ENCODE measurements at places on chromosomes 4 and X. TPM values are rescaled to one million over a fixed set of nuclear protein-coding genes. Genes with fewer than 3 reads are reported as not detected.

The CT55 gene
- not detected for total RNA-seq

The PCDH7 gene
- 306 TPM for total RNA-seq

The GLUD2 gene
- total RNA-seq = 1.7 TPM

The TECRL gene
- not detected for total RNA-seq

The PASD1 gene
- not detected for total RNA-seq

The CENPVL3 gene
- total RNA-seq = not detected

The XIAP gene
- total RNA-seq = 21.0 TPM

DNA sequence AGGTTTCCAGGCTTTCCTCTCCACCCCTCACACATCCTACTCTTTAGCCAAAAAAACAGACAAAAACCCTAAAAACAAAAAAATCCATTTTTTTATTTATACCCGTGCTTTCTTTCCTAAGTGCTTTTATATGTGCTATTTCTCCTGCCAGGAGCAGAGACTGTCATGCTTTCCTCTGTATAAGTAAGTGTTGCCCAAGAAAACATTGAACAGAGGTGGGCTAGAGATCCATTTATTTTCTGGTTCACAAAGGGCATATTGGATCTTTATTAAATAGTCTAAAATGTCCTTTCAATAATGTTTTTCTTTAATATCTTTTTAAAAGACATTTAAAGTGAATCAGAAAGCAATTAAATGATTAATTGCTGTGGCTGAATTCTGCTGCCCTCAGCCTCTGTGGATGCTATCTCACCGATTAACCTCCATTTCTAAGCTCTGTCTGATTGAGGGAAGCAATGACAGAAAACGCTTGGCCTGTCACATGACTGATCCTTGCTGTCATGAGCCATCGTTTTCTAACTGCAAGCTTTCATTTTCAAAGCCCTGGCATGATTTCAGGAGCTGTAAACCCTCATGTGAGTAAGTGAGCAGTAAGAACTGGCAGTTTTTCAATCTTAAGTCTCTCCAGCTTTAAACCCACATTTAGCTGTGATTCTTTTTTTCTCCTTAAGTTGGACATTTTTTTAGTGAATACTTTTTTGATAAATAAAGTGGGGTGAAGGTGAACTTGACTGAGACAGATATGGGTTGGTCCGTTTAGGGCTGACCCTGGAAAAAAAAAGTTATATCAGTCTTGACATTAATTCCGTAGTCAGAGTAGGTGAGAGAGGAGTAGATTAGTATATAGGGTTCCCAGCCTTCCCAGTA, 180.7 kb upstream of the PGRMC2 start:
- H3K27ac ChIP-seq = peak overlapping the region; percentile 49
- H3K4me1 ChIP-seq = peaks cover 14% of the 10 kb centered on the region
- no peak overlapping the region for H3K4me3 ChIP-seq

DNA sequence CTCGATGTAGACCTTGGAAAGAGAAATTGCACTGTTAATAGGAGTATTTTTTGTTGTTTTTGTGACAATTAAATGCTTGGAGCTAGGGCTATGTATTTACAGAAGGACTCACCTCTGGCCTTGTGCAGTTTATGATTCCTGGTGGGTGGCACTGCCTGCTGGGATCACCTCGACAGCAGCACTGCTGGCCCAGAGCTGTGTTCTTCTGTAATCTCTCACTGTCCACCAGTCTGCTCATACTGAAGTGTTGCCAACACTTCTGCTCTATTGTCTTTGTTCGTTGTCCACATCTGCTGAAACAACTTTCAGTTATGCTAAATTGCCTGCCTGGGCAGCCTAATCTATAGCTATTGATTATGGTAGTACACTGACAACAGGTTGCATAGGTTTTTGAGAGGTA, 194.4 kb upstream of the ANK2 start:
- DNase-seq = no peak
- no peak overlapping the region for H3K4me3 ChIP-seq
- peak overlapping the region; percentile 40 for H3K27ac ChIP-seq
- peaks cover 30% of the 10 kb centered on the region for H3K4me1 ChIP-seq

DNA sequence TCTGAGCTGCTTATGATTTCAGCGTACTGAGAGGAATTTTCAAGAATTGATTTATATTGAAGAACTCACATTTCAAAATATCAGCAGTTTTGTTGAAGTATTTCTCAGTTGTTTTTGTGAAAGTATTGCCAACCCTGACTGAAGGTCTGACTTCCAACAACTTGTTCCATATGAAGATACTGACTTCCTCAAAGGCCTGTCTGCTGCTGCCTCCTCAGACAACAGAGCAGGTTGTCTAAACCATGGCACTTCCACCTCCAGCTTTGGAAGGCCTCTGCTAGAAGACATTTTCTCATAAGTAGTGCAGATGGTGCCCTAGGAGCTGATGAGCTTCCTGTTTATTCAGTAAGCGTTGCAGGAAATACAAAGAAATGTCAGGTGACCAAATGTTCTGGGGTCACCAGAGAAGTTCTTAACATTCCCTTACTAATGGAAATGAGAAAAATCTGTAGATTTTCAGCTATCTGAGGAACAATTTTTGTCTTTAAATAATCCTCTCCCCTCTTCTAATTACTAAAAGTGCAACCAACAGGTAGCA, 28.8 kb downstream of the FGF2 start:
- H3K36me3 ChIP-seq = no peaks in the 10 kb centered on the region
- H3K4me3 ChIP-seq = no peak overlapping the region
- DNase-seq = no peak
- peak overlapping the region; percentile 78 for H3K27ac ChIP-seq

DNA sequence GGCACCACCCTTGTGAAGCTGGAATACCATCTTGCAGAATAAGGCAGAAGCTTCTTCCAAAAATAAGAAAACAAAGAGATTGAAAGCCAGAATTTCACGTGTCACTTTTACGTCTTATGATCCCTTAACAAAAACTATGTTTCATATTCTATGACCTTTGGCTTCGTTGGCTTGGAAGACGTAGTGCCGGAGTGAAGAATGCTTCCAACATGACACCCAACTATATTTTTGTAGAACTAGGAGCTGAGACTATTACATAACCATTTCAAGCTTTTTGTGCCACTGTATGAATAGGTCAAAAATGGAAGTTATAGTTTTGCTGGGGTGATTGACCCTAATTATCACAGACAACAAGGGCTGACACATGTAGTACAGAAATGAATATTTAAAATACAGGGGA, 996.2 kb downstream of the ADGRL3 start:
- no peak overlapping the region for H3K27ac ChIP-seq
- DNase-seq = no peak
- no peaks in the 10 kb centered on the region for H3K36me3 ChIP-seq
- H3K27me3 ChIP-seq = no peaks in the 10 kb centered on the region

DNA sequence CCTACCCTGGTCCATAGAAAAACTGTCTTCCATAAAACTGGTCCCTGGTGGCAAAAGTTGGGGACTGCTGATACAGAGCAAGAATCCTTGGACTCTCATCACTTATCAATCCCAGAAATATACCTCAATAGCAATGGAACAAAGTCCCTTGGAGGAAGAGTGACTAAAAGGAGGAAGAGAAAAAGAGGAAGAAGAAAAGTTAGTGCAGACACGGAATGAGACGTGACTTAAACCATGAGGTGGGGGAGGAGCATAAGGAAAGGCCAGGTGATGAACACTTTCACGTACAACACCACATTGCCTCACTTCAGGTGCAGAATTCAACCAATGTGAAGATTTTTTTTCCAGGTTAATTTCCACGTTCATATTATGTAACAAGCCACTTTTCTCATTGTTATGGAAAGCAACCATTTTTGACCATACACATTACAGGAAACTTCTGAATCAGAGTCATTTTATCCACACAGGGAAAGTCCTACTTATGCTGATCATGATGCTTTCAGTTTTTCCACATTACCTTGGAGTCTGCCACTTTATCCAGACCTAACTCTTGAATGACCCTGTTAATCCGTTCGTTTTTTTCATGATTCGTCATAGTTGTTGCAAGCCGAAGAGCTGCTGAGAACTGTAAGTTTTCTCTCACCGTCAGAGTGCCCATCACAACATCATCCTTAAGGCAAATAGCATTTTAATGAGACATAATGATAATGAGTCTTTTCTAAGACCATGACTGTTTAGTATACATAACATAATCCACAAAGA, 27.7 kb downstream of the ABCG2 start:
- H3K27ac ChIP-seq = no peak overlapping the region
- no peaks in the 10 kb centered on the region for H3K4me1 ChIP-seq
- H3K4me3 ChIP-seq = no peak overlapping the region
- no peaks in the 10 kb centered on the region for H3K36me3 ChIP-seq

DNA sequence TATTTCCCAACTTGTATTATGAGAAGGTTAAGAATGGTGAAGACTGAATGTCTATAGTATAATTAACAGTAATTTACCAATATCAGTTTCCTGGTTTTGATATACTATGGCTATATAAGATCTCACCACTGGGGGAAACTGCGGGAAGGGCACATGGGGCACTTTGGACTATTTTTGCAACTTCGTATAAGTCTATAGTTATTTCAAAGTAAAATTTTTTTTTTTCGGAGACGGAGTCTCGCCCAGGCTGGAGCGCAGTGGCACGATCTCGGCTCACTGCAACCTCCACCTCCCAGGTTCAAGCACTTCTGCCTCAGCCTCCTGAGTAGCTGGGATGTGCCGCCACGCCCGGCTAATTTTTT, 46.1 kb downstream of the CXorf58 start:
- no peaks in the 10 kb centered on the region for H3K4me1 ChIP-seq
- H3K27ac ChIP-seq = no peak overlapping the region
- H3K4me3 ChIP-seq = no peak overlapping the region
- no peak for DNase-seq
- no peaks in the 10 kb centered on the region for H3K36me3 ChIP-seq

DNA sequence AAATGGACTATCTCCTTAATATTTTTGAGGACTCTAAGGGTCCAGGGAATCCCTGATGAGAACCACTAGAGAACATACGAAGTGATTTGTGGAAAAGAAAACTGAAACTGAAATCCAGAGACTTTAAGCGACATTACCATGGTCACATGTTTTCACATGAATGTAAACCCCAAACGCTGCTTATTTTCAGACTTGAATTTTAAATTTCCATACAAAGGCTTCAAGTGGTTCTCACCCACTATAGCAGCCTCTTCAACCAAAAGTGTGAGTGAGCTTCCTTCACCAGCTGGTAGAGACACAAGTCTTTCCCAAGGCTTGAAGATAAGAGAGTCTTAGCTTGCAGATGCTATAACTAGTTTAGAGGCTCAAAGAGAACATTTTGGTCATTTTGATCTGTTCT, 232.7 kb downstream of the MGST2 start:
- peaks cover 23% of the 10 kb centered on the region for H3K4me1 ChIP-seq
- no peak overlapping the region for H3K4me3 ChIP-seq
- no peaks in the 10 kb centered on the region for H3K27me3 ChIP-seq
- H3K27ac ChIP-seq = no peak overlapping the region
- H3K36me3 ChIP-seq = no peaks in the 10 kb centered on the region

DNA sequence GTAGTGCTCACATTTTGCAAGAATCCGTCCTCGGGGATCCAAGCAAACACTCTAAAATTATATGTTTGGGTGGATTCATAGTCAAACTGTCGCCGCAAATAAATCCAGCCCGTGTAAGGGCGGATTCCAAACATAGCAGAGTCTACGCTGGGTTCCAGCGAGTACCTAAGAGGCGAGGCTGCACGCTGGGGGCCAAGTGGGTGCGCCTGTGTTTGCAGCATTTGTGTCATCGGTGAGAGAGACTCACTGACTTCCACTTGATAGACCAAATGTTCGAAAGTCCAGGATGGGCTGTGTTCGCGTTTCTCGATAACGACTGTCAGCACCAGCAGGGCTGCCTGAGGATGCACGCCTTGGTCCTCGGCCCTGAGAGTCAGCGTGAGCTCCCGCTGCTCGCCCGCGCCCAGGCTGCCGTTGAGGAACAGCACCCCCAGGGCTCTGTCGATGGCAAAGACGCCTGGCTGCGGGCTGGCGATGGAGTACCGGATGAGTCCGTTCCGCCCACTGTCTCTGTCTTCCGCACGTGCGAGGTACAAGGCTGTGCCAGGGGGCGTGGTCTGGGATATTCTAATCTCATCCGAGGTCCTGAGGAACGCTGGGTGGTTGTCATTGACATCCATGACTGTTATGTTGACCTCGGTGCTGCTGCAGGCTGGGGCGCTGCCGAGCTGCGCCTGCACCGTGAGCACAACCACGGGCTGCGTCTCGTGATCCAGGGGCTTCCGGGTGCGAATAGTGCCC, 158.7 kb downstream of the DCHS2 start:
- peak overlapping the region; percentile 30 for H3K4me3 ChIP-seq
- H3K27me3 ChIP-seq = no peaks in the 10 kb centered on the region
- H3K4me1 ChIP-seq = peaks cover 15% of the 10 kb centered on the region
- H3K27ac ChIP-seq = no peak overlapping the region

DNA sequence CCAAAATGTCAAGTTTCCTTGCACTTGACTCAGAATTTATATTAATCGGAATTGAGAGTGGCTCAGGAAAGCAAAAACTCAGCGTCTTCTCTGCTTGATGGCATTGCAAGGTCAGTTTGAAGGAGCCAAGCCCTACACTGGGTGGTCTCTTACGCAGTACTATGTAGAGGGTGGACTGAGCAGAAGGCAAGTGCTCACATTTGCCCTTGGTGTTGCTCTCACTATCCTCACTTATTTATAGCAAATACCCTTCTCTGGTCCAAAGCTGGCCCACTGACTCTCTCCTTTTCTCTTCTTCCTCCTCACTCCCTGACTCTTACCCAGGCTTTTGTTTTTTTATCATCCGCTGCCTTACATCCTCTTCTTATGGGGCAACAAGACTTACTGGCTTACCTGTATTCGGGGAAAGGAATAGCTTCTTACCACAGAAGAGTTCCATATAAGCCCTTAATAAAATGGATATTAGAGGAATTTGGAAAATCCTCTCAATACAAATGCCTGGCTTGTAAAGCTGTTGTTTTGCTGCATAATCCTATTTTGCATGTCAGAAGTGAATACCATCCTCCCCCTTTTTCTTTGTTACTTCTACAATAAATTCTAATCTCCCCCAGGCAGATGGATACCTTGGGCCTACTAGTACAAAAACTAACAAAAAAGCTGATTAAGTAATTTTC, 24.8 kb upstream of the GATB start:
- DNase-seq = peak; percentile 7
- H3K4me3 ChIP-seq = no peak overlapping the region
- H3K27ac ChIP-seq = no peak overlapping the region
- peaks cover 5% of the 10 kb centered on the region for H3K4me1 ChIP-seq
- no peaks in the 10 kb centered on the region for H3K36me3 ChIP-seq

- no peak for DNase-seq
- no peaks in the 10 kb centered on the region for H3K4me1 ChIP-seq
- H3K4me3 ChIP-seq = no peak overlapping the region
- H3K27ac ChIP-seq = no peak overlapping the region
- H3K36me3 ChIP-seq = no peaks in the 10 kb centered on the region
- no peaks in the 10 kb centered on the region for H3K27me3 ChIP-seq
These were observed 196.5 kb upstream of the FTHL17 start for GRCh38 chrX:31268359-31268758.

GRCh38 chr4:153098427-153098826, 105.8 kb upstream of the TRIM2 start:
- no peak overlapping the region for H3K4me3 ChIP-seq
- no peaks in the 10 kb centered on the region for H3K36me3 ChIP-seq
- no peak for DNase-seq
- H3K27ac ChIP-seq = no peak overlapping the region

DNA sequence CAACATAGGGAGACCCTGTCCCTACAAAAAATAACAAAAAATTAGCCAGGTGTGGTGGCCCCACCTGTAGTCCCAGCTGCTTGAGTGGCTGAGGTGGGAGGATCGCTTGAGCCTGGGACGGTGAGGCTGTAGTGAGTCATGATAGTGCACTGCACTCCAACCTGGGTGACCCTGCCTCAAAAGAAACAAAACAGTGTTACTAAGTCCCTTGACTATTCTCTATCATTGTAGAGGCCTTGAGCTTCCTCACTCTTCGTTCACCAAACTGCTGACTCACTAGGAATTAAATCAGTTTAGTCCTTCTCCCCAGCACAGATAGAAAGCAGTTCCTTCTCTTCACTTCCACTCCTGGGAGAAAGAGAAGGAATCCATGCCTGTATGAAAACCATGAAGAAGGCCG, 14.5 kb downstream of the CDS1 start:
- H3K4me1 ChIP-seq = no peaks in the 10 kb centered on the region
- no peaks in the 10 kb centered on the region for H3K27me3 ChIP-seq
- no peaks in the 10 kb centered on the region for H3K36me3 ChIP-seq
